ENCODE measurements at places on chromosomes 2 and 18. TPM values are rescaled to one million over a fixed set of nuclear protein-coding genes. Genes with fewer than 3 reads are reported as not detected.
A peak's percentile ranks its signal among the peaks of the same experiment; 100 is the strongest.

The C18orf54 gene
- total RNA-seq, result 0.84 TPM

GRCh38 chr2:38152035-38152434 is 76.1 kb upstream of the CYP1B1 start:
- no peak for DNase-seq

The KLHL41 gene
- total RNA-seq, result 2.8 TPM

DNA sequence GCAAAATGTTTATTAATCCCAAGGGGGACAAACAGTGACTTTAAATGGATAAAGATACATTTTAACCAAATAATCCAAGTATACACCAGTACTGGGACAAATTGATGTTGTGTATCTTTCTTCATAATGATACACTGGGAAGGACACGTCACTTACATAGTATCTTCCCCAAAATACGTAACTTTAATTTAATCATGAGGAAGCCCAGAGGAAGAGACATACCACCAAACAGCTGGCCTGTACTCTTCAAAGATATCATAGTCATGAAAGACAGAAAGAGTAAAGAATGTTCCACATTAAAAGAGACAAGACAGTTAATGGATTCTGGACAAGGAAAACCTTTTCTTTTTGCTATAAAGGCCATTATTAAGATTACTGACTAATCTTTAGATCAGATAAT is 37.1 kb downstream of the AGFG1 start:
- no peak for DNase-seq

DNA sequence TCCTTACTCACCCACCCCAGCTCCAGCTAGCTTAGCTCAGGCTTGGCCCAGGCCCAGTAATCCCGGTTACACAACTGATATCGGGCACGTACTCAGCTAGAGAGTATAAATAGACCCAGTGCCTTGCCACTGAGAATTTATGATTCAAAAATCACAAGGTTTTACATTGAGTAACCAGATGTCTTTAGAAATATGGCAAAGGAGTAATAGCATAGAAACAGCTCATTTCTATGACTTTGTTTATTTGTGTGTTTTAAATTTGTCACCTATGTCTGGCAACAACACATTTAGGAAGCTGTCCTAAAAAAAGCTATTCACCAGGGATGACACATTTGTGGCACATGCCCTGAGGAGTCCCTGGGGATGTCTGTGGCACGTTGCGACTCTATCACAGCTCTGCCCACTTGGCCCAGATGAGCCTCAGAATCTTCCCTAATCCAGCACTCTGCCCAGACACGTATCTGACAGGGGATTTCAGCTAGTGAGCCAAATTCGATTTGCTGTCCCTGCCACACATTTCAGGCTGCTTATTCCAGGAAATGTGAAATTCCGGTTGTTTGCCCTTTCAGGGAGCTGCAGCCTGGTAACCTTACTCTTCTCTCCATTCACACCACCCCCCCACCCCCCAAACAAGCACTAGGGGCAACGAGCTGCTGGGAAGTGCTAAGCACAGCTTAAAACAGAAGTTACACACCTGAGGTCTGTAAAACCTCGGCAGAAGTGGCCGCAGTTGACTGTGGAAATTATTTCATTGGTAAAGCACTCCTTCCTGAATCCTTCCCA is 85.4 kb upstream of the ZCCHC2 start:
- peak; percentile 93 for DNase-seq

The ANKRD30B gene
- not detected for total RNA-seq

The CDH2 gene
- total RNA-seq, result 14.0 TPM
